Left lung (tissue), 14 donors: ENCODE measurements at places on chromosomes 5 and 9. TPM values are rescaled to one million over a fixed set of nuclear protein-coding genes. Genes with fewer than 3 reads are reported as not detected.
A peak's percentile ranks its signal among the peaks of the same experiment; 100 is the strongest.

DNA sequence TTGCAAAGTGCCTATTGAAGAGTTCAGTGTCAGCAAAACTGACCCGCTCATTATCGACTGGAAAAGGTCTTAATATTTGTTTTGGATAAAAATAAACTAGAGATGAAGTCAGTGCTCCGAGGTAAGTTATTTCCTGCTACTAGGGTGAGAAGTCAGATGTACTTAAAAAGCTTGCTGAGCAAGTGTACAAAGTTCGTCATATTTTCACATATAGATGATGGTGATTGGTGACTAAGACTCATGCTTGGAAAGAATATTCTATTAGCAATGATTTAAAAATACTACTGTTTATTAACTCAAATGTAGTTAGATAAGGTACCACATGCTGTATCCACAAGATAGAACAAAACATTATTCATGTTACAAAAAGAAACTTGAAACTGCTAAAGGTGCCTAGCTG lies 643.7 kb downstream of the GABRG2 start:
- no peak for DNase-seq

DNA sequence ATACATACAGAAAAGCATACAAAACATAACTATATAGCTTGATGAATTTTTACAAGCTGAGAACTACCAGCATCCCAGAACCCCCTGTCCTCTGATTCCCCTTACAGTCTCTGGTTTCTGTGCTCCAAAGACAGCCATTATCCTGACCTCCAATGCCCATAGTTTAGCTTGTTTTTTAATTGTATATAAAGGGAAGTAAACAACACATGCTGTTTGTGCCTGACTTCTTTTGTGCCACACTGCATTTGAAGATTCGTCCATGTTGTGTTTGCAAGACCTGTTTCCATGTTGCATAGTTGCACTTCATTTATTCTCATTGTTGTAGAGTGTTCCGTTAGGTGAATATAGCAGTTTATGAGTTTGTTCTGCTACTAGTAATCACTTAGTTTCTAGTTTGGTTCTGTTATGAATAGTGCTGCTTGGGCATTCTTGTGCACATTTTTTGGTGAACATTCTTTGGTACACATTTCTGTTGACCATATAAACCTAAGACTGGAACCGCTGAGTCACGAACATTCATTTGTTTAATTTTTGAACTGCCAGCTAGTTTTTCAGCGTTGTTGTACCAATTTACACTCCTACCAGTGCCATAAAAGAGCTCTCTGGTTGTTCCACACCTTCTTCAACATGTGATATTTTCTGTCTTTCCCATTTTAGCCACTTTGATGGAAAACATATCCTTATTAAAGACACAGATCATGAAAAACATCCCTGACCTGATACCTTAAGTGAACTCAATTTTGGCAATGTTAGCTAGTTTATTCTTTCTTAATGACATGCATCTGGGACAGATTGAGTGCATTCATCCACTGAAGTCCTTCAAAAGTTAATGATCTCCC lies 78.1 kb upstream of the ANXA1 start:
- DNase-seq, result no peak

GRCh38 chr9:124487260-124488182 lies 19.7 kb downstream of the NR5A1 start:
- DNase-seq, result no peak

- no peak for DNase-seq
Observed at GRCh38 chr5:19172926-19173470, 815.0 kb downstream of the CDH18 start.

CDHR2 gene
- 0.60 TPM for polyA plus RNA-seq

- DNase-seq, result no peak
Observed at GRCh38 chr9:37413311-37413710, 9.2 kb upstream of the GRHPR start.

- DNase-seq, result peak; percentile 45
Observed at GRCh38 chr5:92552206-92553160, 1028.5 kb downstream of the NR2F1-AS1 start.

F12 gene
- not detected for polyA plus RNA-seq

DNA sequence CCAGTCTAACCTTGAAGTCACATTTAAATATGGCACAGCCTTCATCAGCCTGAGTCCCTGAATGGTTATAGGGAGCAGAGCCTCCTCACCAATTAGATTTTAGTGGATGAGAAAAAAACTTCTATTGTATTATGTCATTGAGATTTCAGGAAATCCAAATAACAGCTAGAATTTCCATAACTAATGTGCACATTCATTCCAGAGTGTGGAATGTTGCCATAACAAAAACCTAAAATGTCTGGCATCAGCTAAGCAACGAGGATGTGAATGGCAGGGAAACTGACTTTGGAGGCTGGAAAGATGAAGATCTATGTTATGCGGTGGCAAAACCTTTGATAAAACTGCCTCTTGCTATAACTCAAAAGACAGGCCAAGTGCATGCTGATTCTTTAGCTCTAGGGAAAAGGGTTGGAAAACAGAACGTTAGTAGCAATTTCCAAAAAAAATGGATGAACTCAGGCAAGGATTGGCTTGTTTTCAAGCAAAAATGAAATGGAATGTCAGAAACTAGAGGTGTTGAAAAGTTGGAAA lies 91.3 kb upstream of the NFIB start:
- no peak for DNase-seq

- no peak for DNase-seq
Observed at GRCh38 chr9:86336058-86336457, 18.2 kb downstream of the TUT7 start.

CLIC3 gene
- 30.7 TPM for polyA plus RNA-seq

ANXA2R gene
- polyA plus RNA-seq, result 1.5 TPM

DNA sequence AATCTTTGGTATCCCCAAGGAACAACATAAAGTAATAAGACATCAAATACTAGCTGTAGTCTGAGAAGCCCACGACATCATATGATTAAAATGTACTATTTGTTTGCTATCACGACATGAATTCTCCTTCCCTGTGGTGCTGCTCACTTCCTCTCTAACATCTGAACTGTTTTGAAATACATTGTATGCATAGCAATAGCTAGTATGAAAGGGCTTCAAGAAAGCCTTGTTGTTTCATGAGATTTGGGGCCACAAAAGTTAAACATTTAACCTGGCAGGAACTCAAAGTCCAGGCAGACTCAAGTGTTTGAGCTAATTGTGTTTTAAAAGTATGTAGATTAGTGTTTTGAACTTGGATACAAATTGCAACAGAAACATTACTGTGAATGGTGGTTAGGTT lies 237.4 kb upstream of the PTGER4 start:
- DNase-seq, result no peak

DNA sequence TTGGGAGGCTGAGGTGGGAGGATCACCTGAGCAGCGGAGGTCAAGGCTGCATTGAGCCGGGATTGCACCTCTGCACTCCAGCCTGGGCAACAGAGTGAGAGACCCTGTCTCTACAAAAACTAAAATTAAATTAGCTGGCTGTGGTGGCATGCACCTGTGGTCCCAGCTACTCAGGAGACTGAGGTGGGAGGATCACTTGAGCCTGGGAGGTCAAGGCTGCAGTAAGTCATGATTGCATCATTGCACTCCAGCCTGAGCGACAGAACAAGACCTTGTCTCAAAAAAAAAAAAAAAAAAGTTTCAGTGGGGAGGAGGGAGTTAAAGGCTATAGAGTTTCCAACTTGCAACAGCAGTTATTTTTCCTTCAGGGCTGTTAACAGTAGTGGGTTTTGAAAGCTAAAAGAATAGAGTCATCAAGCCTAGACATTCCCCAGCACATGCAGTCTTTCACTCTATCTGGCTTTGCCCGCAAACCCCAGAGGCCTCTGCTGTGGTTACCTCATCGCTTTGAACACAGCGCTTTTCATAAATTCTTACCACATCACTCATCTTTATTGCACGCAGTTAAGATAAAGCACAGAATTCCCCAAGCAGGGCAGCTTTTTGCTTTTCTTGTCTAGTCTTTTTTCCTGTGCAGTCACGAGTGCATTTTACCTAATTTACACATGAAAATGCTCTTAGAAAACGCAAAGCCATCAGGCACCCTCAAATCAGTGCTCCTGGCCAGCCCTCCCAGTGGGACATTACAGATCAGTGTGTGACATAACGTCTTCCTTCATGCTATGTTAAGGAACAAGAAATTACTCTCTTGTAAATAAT lies 8.7 kb upstream of the SLC2A8 start:
- DNase-seq, result no peak

- DNase-seq, result no peak
Observed at GRCh38 chr5:10507575-10508096, 56.2 kb upstream of the ANKRD33B start.

DNA sequence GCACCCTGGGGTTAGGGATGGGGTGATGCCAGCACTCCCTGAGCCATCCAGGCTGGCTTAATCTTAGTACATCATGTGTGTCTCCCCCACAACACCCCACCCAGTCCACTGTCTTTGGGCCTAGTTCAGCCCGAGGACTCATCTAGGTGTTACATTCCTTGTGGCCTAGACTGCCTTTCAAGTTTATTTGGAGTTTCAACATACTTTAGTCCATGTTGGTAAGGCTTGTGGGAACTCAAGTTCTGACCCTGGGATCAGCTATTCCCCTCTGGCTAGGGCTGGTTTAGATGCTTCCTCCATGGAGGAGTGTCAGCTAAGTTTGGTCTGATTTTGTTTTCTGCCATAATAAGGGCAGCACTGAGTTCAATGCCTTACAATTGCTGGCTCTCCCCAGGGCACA lies 302.4 kb downstream of the SMARCA2 start:
- DNase-seq, result no peak

CTSV gene
- polyA plus RNA-seq, result 3.0 TPM

PFDN1 gene
- 85.3 TPM for polyA plus RNA-seq

GRCh38 chr9:33465096-33465495 lies 8.6 kb downstream of the NOL6 start:
- no peak for DNase-seq

GRCh38 chr9:101582553-101582952 lies 12.2 kb downstream of the PPP3R2 start:
- no peak for DNase-seq

DNA sequence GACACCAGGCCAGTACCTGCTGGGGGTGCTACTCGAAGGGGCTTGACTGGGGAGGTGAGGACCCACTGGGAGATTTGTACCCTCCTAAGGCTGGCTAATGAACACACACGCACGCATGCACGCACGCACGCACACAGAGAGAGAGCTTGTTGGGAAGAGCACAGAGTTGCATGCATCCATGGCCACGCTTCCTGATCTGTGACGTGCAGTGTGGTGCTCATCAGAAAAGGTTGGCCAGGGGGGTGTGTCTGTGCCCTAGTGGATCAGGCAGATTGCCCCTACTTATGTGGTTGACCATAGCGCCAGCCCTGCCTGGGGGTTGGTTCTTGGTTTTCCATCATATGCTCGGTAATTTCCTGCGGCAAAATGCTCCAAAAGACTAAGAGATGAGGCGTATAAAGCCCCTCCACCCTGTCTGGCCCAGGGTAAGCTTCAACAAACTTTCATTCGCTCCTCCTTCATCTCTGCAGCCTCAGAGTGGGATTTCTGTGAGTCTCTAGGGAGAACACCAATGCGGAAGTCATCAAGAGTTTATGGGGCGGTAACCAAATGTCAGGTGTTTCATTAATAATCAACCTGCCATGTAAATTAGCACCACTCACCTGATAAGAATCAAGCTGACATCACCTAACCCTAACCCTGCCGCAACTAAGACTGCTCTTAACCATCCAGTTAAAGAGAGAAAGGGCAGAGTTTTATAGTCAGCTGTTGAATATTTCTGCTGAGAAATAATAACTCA lies 8.0 kb upstream of the GFI1B start:
- no peak for DNase-seq

DNA sequence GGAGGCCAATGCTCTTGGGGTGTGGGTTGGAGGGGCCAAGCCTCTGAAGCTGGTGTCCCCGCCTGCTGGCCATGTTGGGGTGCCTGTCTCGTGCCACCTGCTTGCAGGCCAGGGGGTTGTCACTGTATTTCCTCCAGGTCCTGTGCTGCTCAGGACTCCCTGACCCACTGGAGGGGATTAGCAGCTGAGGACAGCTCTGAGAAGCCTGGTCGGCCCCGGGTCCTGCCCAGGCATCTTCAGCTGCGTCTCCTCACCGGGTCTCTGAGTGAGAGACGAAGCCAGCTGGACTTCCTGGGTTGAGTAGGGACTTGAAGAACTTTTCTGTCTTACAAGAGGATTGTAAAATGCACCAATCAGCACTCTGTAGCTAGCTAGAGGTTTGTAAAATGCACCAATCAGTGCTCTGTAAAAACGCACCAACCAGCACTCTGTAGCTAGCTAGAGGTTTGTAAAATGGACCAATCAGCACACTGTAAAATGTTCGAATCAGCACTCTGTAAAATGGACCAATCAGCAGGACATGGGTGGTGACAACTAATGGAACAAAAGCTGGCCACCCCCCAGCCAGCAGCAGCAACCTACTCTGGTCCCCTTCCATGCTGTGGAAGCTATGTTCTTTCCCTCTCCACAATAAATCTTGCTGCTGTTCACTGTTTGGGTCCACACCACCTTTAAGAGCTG lies 20.6 kb upstream of the SLC9A3 start:
- no peak for DNase-seq

PCDH1 gene
- 38.2 TPM for polyA plus RNA-seq

DNA sequence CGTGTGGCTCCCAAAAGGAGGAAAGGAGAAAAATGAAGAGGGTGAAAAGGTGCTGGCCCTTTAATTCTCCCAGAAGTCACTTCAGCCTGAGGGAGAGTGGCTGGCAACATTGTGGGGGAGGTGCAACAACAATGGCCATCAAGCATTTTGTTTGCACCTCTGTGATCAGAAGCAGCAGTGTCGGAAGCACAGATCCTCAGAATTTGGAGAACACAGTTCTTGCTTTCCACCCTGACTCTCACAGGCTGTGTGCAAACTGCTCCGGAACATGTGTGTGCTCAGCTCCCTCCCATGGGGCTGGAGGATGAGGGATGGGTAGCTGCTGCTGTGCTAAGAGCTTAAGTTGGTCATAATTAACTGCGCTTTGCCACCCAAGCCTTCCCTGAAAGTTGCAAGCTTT lies 127.1 kb downstream of the DPYSL3 start:
- DNase-seq, result no peak

GRCh38 chr9:122331523-122331927 lies 39.3 kb upstream of the PTGS1 start:
- no peak for DNase-seq

DNA sequence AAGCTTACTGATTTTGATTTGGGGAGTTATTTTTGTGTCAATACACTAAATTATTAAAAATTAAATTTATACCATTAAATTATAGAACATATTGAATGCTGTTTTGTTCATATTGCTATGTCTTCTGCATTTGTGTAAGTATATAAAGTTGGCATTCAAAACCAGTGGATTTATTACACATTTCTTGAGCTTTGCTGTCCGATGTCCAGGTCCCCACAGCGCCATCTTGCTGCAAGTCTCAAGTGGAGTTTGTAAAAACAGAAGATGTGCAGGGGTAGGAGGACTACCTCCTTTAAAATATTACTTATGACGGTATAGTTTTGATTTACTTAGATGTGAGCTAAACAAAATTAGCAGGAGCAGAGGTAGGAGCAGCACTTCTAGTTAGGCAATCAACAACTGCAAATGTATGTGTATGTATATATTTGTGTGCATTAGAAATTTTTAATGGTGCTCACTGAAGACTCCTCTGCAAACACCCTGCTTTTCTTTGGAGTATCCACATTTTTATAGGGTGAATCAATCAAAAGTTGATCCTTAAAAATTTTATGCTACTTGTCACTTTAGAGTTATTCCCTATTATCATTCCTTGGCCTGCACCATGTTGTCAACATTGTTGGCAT lies 37.4 kb downstream of the CPEB4 start:
- peak; percentile 57 for DNase-seq

- DNase-seq, result peak; percentile 75
Observed at GRCh38 chr9:34437006-34437925, 21.1 kb downstream of the FAM219A start.

GRCh38 chr5:96851312-96852062 lies 24.8 kb upstream of the ERAP2 start:
- DNase-seq, result no peak
